NCI-H524 (cell line): ENCODE measurements at places on chromosomes 1 and 21.
A peak's percentile ranks its signal among the peaks of the same experiment; 100 is the strongest.

- no peak for DNase-seq
These were observed 84.7 kb downstream of the NDUFS5 start for GRCh38 chr1:39110882-39111281.

DNA sequence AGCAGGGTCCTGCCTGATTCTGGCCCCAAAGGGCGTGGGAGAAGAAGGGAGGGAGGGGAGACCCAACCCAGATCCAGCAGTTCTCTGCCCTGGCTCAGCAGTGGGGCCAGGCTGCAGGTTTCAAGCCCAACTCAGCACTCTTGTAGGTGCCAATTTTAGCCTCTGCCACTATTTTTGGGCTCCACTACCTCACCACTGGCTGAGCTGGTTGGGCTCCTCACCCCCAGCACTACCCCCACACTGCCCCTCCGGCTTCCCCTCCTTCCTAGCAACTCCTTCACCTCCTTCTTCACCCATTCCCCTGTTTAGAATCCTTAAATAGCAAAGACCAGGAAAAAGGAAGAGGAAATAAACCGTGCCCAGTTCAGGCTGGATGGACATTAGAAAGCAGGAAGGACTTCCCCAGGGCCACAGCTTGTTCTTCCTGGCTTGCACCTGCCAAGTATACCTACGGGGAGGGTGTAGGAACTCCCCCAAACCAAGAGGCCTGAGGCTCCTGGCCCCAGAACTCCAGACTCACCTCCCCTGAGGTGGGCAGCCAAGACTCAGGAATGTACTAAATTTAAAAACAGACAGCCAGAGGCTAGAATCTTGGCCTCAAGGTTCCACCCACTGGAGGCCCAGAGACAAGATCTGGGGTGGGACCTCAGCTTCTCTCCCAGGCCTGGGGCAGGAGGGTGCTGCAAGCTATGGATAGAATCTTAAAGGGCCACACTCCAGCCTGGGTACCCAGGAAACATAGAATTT lies 1.4 kb upstream of the ARHGEF2 start:
- no peak for DNase-seq

- DNase-seq: no peak
These were observed 360.7 kb downstream of the PTBP2 start for GRCh38 chr1:97082160-97082848.

DNA sequence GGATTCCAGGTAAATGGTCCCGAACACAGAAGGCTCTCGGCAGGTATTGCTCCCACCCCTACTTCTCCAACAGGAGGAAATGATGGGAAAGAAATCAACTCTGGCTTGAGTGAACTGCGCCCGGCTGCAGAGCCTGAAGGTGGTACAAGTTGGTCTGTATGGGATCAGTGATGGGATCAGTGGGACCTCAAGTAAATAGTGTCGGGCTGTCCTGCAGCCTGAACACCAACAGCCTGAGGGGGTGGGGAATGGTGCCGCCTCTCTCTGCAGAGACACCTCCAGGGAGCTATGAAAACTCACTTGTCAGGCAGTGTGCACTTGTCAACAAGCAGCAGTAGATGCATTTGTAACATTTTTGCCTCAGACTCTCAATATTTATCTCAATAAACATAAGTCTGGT lies 183.5 kb downstream of the MATN1 start:
- DNase-seq: no peak

DNA sequence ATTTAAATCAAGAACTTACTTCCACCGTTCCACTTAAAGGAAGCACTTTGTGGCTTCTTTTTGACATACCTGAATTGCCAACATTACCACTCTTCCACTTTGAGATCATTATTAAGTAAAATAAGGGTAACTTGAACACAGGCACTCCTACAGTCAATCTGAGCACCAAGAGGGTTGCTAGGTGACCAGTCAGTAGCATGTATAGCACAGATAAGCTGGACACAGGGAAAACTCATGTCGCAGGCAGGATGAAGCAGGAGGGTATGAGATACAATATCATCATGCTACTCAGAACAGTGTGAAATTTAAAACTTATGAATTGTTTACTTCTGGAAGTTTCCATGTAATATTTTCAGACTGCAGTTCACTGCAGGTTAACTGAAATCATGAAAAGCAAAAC lies 47.0 kb upstream of the RAP1GAP start:
- DNase-seq: no peak

DNA sequence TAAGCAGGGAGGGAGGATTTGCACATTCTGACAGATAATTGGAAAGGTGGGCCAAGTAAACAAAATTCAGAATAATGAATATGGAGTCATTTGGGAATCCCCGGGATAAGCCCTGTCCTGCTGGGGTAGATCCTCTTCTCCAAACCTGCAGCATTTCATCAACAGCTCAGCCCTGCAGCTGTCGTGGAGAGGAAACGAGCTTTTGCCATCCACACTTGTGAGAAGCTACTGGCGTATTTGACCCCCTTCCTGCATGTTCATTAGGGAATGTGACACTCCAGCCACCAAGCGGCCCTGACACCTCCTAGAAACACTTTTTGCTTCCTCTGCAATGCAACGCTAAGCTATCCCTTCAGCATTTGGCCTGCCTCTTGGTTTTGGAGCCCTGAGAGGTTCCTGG lies 8.0 kb upstream of the LEFTY2 start:
- DNase-seq: no peak

DNA sequence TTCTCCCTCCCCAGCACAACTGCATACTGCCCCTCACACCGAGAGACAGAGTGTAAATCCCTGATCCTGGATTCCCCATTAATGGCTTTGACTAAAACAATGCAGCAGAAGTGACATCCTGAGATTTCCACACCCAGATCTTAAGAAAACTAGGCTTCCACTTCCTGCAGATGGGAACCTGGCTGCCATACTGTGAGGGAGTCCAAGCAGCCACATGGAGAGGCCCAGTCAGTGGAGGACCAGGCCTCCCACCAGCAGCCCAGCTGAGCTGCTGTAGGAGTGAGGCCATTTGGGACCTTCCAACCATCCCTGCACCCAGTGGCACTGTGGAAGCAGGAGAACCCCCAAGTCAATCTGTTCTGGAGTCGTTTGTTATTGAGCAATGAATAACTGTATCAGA lies 120.6 kb downstream of the CRYAA start:
- DNase-seq: no peak

- DNase-seq: peak; percentile 28
These were observed 24.7 kb downstream of the CDK18 start for GRCh38 chr1:205528887-205529825.

DNA sequence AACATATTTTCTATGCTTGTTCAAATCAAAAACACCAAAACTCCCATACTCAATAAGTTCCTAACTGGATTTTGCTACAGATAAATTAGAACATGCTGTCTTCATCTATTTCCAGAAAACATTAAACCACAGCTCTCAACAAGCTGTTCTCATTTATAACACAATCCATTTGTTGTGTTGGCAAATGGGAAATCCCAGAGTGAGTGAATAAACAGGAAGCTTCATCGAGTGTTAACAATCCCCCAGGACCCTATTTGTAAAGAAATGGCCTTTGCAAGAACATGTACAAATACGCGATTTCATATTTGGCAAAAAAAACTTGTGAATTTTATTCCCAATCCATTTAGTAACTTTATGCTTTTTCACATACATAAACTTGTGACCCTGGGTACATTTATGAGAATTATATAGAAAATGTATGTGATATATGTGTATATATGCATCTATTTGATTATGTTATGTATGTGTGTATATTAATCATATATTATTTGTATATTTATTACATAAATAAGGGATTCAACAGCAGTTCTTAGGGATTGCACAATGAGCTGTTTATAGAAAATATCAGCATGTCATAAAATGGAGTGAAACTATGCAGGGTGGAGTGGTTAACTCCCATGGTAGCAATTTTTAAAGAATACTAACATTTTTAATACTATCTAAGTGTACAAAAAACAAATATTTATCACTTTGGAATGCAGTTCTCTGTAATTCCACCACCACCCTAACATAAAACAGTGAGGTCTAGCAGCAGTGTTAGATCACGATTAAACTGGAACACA lies 160.0 kb downstream of the NEGR1 start:
- no peak for DNase-seq

DNA sequence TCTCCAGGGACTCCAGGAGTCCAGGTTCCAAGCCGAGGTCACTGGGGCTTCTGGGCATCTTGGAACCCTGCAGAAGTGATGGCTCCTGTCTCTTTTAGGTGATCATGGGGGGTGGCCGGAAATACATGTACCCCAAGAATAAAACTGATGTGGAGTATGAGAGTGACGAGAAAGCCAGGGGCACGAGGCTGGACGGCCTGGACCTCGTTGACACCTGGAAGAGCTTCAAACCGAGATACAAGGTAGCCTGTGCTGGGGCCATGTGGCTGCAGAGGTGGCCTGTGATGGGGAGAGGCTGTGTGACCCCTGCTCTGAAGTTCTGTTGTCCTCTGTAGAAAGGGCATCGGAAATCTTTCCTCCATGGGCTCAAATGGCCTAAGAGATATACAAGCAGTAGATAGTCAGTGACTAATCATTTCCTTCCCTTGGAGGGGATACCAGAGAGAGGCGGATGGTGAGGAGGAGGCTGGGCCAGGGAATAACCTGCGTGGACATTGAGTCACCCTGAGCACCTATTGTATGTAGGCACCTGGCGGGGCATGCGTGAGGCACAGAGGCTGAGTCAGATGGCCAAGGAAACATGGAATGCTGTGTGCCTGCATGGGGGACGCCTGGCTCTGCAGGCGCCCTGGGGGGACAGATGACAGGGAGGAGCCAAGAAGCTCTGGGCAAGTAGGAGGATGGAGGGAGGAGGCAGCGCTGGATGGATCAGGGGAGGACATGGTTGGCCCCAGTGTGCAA lies 59.0 kb downstream of the ALPL start:
- DNase-seq: peak; percentile 83

DNA sequence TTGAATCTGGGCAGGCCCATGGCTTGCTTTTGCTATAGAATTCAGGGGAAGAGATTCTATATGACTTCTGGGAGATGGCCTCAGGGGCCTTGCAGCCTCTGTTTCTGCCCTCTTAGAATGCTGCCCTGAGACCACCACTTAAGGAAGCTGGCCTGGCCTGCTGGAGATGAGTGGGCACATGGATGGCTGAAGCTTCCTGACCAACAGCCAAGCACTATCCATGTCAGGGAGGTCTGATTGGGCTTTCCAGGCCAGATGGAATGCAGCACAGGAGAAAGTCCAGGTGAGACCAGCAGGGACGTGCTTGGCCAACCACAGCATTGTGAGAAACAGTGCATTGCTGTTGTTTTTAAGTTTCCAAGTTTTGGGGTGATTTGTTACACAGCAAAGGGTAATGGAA lies 308.1 kb downstream of the PTPRU start:
- DNase-seq: no peak

DNA sequence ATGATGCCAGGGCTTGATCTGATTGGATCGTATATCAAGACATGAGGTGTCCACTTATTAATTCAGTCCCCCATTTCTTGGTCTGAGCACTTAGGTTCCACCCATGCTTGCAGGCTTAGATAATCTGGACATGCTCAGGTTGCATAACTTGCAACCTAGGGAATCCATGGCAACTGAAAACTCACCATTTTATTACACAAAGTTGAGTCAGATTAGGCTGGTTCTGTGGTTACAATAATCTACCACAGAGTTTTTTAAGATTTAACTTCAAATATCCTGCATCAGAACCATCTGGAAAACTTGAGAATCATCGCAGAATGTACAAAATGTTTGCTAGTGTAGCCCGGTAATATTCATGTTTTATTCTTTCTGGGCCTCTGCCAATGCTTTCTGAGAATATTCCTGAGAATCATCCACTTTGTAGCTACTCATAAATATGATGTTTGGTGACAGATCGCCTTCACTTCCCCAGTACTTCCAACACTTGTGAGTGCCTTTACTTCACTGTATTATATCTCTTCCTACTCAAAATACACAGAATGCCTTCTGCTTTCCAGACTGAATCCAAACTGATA lies 707.2 kb upstream of the ADAMTS5 start:
- DNase-seq: no peak

DNA sequence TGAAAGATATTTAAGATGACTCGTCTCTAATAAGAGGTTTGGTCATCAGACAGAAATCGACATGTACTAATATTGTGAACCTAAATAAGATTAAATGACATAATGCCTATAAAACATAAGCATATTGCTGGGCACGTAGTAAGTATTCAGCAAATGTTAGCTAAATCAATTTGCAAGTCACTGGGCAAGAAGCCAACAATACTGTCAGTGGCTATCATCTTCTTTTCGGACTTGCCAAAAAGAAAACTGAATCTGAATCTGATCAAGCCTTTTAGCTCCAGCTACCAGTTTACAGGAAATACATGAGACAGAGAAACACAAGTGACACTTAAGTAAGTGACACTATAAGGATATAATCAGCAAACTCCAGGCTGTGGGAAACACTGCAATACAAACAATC lies 46.0 kb downstream of the RPL5 start:
- DNase-seq: peak; percentile 15

GRCh38 chr1:110565565-110565964 lies 40.6 kb downstream of the KCNA2 start:
- no peak for DNase-seq

- DNase-seq: no peak
These were observed 1.6 kb downstream of the ADAM15 start for GRCh38 chr1:155052439-155053395.

- DNase-seq: no peak
These were observed 61.6 kb upstream of the PRDX6 start for GRCh38 chr1:173415490-173415889.

- DNase-seq: no peak
These were observed 4.9 kb upstream of the BEST4 start for GRCh38 chr1:44792736-44793502.

- DNase-seq: no peak
These were observed 12.9 kb downstream of the LDLRAD2 start for GRCh38 chr1:21824926-21825325.

GRCh38 chr1:64046891-64047290 lies 156.5 kb upstream of the UBE2U start:
- peak; percentile 17 for DNase-seq

DNA sequence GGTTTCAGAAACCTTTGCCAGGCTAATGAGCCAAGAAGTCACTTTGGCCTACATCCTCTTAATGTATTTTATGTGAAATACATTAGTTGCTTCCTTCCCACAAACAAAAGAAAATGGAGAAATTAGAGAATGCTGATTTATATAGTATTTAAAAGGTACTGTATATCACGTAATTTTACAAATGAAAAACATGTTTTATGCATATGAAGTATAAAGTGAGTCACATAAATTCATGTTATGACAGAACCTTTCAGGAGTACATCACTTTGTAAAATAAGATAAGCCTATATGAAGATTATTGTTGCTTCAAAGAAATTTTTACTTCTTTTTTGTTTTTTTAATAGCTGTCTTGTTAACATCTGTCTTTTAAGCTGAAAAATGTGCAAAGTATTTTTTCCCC lies 4.6 kb downstream of the DR1 start:
- no peak for DNase-seq

GRCh38 chr1:177859572-177859971 lies 110.3 kb downstream of the SEC16B start:
- no peak for DNase-seq

DNA sequence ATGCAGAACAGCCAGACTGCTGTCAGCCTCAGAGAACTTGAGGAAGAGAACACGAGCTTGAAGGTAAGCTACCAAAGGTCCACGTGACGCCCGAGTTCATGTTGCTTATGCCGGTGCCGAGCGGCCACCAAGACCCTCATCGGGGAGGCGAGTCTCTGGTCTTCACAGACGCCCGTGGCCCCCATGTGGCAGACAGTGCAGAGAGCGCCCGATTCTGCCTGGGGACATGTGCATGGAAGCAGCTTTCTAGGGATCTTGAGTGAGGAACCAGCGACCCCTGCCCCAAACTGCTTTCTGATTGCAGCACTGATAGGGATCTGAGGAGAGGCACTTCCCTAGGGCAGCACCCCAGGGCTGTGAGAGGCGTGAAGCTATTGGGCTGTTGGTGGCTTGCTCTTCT lies 56.3 kb upstream of the DIP2A start:
- DNase-seq: no peak
